Activated CD4-positive, alpha-beta T cell treated with anti-CD3 and anti-CD28 coated beads, Interleukin-2, amount 10 ng/mL, durations not matched to agents 24 days and 14 days (primary cell): ENCODE measurements at places on chromosomes 4 and X. TPM values are rescaled to one million over a fixed set of nuclear protein-coding genes. Genes with fewer than 3 reads are reported as not detected.

GRCh38 chrX:39677978-39678791 lies 419.6 kb downstream of the BCOR start:
- no peaks in the 10 kb centered on the region for H3K36me3 ChIP-seq
- no peaks in the 10 kb centered on the region for H3K4me1 ChIP-seq
- H3K27ac ChIP-seq: no peak overlapping the region
- H3K4me3 ChIP-seq: no peak overlapping the region
- no peak for DNase-seq
- no peaks in the 10 kb centered on the region for H3K27me3 ChIP-seq

Gene FRMD7
- total RNA-seq: not detected in 2 replicates

- no peak for DNase-seq
- H3K36me3 ChIP-seq: no peaks in the 10 kb centered on the region
- no peak overlapping the region for H3K27ac ChIP-seq
These were observed 39.5 kb upstream of the ZFX start for GRCh38 chrX:24110069-24110468.

DNA sequence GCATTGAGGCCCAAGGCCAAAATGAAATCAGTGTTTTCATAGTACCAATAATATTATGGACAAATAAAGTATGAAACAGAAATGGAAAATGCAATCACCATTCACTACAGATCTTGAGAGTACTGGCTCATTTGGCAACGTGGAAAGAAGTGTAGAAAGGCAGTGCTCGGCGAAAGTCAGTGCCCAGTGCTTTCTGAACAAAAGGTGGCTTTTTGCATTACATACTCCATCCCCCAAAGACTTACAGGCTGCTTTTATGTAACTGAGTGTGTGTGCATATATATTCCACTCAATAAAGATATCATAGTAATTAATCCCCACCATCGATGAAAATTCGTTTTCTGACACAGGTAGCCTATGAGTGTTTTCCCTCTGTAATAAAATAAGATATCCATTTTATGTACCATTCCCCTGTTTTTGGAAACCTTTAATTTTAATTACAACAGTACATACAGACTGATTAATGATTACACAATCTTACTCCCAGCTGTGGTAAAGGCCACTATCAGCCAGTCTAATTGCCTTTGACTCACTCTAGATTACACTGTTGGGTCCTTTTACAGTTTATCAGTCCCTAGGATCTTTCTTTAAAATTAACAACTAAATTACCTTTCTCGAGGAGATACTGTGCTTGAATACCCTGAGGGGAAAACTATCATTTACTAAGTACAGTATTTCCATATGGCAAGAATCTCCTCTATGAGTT lies 65.9 kb downstream of the MAD2L1 start:
- DNase-seq: no peak
- H3K27ac ChIP-seq: no peak overlapping the region
- peaks cover 1% of the 10 kb centered on the region for H3K27me3 ChIP-seq
- H3K4me3 ChIP-seq: no peak overlapping the region
- H3K36me3 ChIP-seq: no peaks in the 10 kb centered on the region

Gene BTC
- not detected in 2 replicates for total RNA-seq

DNA sequence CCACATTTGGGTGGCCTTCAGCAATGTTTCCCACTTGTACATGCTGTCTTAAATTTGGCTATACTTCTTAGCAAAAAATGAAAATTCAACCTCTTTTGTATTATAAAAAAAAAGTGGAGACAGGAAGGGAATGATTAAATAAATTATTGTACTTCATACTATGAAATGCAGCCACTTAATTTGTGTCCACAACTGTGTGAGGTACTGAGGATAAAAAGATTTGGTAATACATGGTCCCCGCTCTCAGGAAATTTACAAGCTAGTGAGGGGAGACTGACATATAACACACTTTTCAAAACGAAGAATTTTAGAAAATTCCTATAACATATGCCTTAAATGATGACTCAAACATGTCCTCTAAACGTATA lies 105.0 kb downstream of the HNRNPD start:
- H3K4me3 ChIP-seq: no peak overlapping the region
- DNase-seq: no peak
- H3K27me3 ChIP-seq: peaks cover 15% of the 10 kb centered on the region
- peaks cover 11% of the 10 kb centered on the region for H3K4me1 ChIP-seq
- H3K36me3 ChIP-seq: no peaks in the 10 kb centered on the region
- no peak overlapping the region for H3K27ac ChIP-seq

GRCh38 chr4:20422398-20422797 lies 170.7 kb downstream of the SLIT2 start:
- no peak overlapping the region for H3K4me3 ChIP-seq
- H3K27me3 ChIP-seq: peaks cover 11% of the 10 kb centered on the region
- H3K36me3 ChIP-seq: no peaks in the 10 kb centered on the region
- no peak overlapping the region for H3K27ac ChIP-seq

DNA sequence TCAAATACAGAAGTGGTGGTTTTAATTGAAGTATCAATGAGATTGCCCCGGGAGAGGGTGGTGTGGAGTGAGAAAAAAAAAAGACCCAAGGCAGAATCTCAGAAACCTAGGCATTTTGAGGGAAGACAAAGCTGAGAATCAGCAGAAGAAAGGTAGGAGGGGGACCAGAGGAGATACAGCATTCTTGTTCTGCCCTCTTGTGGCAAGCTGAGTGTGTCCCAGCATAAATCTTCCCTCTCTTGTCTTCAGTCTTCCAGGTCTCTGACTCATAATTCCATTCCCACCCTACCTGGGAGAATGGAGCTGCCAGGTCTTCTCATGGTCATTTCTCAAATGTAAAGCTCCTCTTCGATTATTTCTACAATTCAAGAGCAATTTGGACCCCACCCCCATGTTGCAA lies 32.7 kb upstream of the MAGED1 start:
- DNase-seq: peak; percentile 61
- H3K27me3 ChIP-seq: no peaks in the 10 kb centered on the region
- H3K27ac ChIP-seq: no peak overlapping the region
- peaks cover 5% of the 10 kb centered on the region for H3K4me1 ChIP-seq
- peaks cover 26% of the 10 kb centered on the region for H3K36me3 ChIP-seq

Gene CXCL9
- 0.14 TPM in 1 of 2 replicates, not detected in the other for total RNA-seq

Gene UGT2B10
- not detected in 2 replicates for total RNA-seq

Gene HAND2
- not detected in 2 replicates for total RNA-seq

- no peak for DNase-seq
- no peak overlapping the region for H3K4me3 ChIP-seq
- H3K27ac ChIP-seq: no peak overlapping the region
- no peaks in the 10 kb centered on the region for H3K36me3 ChIP-seq
- H3K4me1 ChIP-seq: no peaks in the 10 kb centered on the region
These were observed 82.6 kb upstream of the GYPA start for GRCh38 chr4:144223149-144223548.

DNA sequence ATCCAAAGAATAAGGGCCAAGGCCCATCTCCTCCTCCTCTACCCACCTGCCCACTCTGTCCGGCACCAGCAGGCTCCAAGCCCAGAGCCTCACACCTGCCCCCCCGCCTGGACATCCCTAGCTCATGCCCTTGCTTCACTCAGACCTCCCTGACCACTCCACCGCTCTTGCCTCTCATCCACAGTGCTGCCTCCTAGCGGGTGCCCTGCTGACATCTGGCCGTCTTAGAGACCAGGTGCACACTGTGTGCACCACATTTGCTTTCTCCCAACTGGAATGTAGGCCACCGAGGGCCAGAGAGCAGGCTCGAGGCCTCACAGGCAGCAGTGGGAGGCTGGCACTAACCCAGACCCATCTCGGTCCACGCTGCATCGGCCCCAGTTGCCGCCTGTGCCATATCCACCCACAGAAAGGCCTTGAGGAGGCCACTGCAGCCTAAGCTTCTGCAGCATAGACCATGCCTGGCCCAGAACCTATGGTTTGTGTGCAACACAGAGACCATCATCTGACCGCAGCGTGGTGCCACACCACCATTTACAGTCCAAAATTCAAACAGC lies 13.5 kb downstream of the LETM1 start:
- no peaks in the 10 kb centered on the region for H3K27me3 ChIP-seq
- H3K27ac ChIP-seq: no peak overlapping the region
- H3K36me3 ChIP-seq: peaks cover 41% of the 10 kb centered on the region
- no peak overlapping the region for H3K4me3 ChIP-seq

DNA sequence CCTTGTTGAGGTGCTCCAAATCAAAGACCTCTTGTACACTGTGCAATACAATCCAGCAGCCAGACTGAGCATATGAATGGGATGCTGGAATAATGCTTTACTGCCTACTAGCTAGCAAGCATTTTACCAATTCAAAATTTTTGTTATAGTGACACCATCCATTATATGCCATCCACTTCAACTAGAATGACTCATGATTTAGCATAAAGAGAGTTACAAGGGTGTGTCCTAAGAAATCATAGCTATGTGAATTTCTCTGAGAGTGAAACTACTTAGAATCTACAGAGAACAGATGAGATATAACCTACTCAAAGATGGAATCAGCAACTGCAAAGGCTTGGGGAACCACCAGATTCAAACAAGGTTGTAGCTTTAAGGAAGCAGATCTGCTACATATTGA lies 221.9 kb downstream of the LHFPL1 start:
- no peak for DNase-seq
- no peaks in the 10 kb centered on the region for H3K36me3 ChIP-seq
- H3K27ac ChIP-seq: no peak overlapping the region
- H3K4me1 ChIP-seq: no peaks in the 10 kb centered on the region
- H3K27me3 ChIP-seq: no peaks in the 10 kb centered on the region
- H3K4me3 ChIP-seq: no peak overlapping the region

Gene GPC3
- total RNA-seq: 0.21 and 0.40 TPM in 2 replicates

Gene MSL3
- total RNA-seq: 39.1 and 44.6 TPM in 2 replicates

DNA sequence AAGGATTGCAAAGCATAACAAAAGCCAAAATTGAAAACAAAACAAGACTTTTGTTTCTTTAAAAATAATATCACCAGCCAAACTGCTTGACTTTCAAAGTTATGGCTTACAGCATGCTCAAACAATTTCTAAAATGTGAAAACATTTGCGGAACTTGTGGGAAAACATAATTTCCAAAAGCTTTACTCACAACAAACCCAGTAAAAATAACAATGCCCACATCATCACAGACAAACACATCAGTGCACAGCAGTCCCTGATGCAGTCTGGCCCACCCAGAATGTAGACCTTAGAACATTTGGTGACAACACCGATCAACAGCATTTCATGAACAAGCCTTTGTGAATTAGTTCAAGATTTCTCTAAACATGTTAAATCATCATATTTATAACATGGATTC lies 98.9 kb downstream of the ARHGAP6 start:
- H3K4me3 ChIP-seq: no peak overlapping the region
- no peaks in the 10 kb centered on the region for H3K36me3 ChIP-seq
- no peak for DNase-seq
- H3K4me1 ChIP-seq: no peaks in the 10 kb centered on the region

Gene WDR17
- 1.7 and 2.1 TPM in 2 replicates for total RNA-seq

GRCh38 chr4:41940834-41941233 lies 5.6 kb downstream of the TMEM33 start:
- peaks cover 21% of the 10 kb centered on the region for H3K4me1 ChIP-seq
- peaks cover 51% of the 10 kb centered on the region for H3K36me3 ChIP-seq
- H3K27me3 ChIP-seq: no peaks in the 10 kb centered on the region
- DNase-seq: no peak
- no peak overlapping the region for H3K27ac ChIP-seq
- no peak overlapping the region for H3K4me3 ChIP-seq

DNA sequence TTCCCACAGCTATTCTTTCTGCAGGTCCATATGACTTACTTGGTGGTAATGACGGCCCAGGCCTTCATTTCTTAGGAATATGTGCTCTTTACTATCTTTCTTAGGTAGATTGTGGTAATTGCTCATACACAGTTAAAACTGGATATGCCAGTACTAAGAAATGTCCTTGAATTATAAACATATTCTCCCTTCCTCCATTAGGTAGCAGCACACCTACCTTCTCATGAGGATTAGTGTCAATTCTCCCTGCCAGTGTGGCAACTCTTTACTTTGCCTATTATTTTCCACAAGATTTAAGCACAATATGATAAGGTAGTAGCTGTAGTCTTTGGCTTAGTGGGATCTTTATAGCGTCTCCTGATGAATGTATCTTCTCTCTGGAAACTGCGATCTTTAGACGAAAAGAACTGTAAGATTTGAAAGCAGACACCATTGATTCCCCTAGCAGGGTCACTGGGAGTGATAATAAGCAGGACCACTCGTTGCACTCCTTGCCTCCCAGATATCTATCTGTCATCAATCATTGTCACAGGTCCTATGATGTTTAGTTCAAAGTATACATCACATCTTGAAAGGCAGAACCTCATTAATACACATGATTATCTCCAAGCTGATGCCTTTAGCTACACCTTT lies 1240.7 kb downstream of the C4orf33 start:
- no peaks in the 10 kb centered on the region for H3K4me1 ChIP-seq
- no peak for DNase-seq
- no peaks in the 10 kb centered on the region for H3K27me3 ChIP-seq
- H3K4me3 ChIP-seq: no peak overlapping the region

DNA sequence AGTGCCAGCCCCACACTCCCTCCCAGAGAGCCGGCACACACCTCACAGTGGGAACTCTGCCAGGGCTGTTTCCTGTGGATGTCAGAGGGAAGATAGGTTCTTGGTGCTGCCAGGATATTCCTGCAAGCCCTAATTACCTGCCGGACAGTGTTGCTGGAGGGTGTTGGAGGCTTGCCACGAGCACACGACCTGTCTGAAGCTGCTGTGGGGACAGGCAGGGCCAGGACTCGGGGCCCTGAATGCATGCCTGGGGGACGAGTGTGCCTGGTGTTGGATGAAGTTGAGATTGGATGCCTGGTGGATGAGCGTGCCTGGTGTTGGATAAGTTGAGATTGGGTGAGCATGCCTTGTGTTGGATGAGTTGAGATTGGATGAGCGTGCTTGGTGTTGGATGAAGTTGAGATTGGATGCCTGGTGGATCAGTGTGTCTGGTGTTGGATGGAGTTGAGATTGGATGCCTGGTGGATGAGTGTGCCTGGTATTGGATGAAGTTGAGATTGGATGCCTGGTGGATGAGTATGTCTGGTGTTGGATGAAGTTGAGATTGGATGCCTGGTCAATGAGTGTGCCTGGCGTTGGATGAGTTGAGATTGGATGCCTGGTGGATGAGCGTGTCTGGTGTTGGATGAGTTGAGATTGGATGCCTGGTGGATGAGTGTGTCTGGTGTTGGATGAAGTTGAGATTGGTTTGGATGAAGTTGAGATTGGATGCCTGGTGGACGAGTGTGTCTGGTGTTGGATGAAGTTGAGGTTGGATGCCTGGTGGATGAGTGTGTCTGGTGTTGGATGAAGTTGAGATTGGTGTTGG lies 23.2 kb upstream of the UVSSA start:
- no peak for DNase-seq
- H3K4me3 ChIP-seq: no peak overlapping the region
- H3K4me1 ChIP-seq: no peaks in the 10 kb centered on the region
- H3K27ac ChIP-seq: no peak overlapping the region
- no peaks in the 10 kb centered on the region for H3K27me3 ChIP-seq

DNA sequence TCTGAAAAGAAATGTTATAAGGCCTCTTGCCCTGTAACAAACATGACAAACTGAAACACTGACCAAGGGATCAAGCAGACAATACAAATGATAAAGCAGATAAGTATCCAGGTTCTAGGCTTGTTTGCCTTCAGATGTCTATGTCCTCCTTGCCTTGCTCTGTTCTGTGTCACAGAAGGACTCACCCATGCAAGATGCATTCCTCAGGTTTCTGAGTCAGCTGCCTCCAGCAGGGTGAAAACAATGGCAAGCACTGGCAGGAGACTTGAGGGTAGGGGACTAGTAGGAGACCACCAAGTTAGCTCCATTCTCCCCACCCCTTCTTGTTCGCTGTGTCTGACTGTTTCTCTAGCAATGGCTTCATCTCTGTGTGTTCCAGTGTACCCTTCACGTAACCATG lies 76.6 kb upstream of the CXXC4 start:
- DNase-seq: no peak
- no peak overlapping the region for H3K27ac ChIP-seq
- H3K4me1 ChIP-seq: no peaks in the 10 kb centered on the region
- no peaks in the 10 kb centered on the region for H3K36me3 ChIP-seq
- H3K4me3 ChIP-seq: no peak overlapping the region

Gene TMEM31
- total RNA-seq: not detected in 2 replicates
